Mesenchymal stem cell (in vitro differentiated cells and primary cell): ENCODE measurements at places on chromosomes 5 and 9.

DNA sequence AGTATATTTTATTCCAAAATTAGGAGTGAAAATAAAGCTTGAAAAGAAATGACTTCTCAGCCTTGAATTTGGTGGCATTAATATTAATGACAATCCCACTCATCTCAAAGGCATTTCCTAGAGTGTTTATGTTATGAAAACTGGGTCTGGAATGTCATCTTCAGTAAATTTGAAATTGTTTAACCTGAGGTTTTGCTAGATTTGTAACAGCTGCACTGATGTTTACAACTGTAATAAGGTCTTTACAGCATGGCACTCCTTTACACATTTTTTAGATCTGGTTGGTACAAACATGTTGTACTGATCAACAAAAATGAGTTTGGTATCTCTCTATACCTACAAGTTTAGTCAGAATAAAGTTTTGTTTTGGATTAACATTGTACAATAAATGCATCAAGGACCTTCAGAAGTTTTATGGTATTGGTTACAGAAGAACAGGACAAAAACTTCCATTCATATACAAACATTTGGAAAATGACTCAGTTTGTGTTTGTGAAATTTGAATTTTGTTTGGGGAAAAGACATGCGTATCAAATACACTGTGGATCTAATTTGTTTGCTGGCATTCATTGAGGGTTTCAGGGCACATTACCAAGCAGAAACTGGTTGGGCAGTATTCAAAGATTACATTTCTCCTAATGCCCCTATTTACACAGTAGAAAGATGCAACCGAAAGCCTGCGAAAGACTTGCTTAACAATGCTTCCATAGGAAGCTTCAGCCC is 11.6 kb downstream of the FANCC start:
- H3K36me3 ChIP-seq, result no peaks in the 10 kb centered on the region
- H3K4me3 ChIP-seq, result no peak overlapping the region
- no peak for DNase-seq
- peaks cover 6% of the 10 kb centered on the region for H3K4me1 ChIP-seq
- no peak overlapping the region for H3K27ac ChIP-seq

- no peaks in the 10 kb centered on the region for H3K36me3 ChIP-seq
- no peak overlapping the region for H3K27ac ChIP-seq
- no peaks in the 10 kb centered on the region for H3K27me3 ChIP-seq
- DNase-seq, result peak; percentile 28
- no peaks in the 10 kb centered on the region for H3K4me1 ChIP-seq
- no peak overlapping the region for H3K4me3 ChIP-seq
Observed at GRCh38 chr5:88251048-88251711, 17.5 kb downstream of the TMEM161B start.

DNA sequence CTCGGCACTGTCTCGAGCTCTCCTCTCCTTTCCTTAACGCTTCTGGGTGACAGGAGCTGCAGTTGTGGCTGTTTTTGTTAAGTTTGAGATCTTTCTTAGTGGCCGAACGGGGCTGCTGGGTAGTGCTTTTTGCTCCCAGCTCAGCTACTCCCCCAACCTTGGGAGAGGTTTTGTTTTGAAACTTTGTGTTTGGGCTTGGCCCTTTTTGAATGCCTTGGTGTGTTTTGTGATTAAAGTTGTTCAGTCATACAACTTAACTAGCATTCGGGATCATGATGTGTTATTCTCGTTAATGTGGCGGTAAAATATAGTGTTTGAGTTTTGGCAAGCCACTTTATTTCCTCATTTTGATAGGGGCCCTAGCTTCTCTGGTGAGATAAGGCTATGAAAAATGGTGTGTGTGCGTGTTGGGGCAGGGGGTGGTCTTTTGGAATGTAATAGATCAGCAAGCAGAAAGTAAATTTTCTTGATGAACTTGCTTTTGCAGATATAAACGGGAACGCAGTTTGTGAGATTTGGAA is 1.1 kb downstream of the KDM3B start:
- peak overlapping the region; percentile 88 for H3K4me3 ChIP-seq
- no peak for DNase-seq
- peaks cover 1% of the 10 kb centered on the region for H3K4me1 ChIP-seq
- peak overlapping the region; percentile 75 for H3K27ac ChIP-seq

- H3K36me3 ChIP-seq, result no peaks in the 10 kb centered on the region
- H3K27ac ChIP-seq, result peak overlapping the region; percentile 46
- no peaks in the 10 kb centered on the region for H3K27me3 ChIP-seq
- peaks cover 14% of the 10 kb centered on the region for H3K4me1 ChIP-seq
Observed at GRCh38 chr5:126503602-126504104, 80.4 kb downstream of the GRAMD2B start.

GRCh38 chr5:122400938-122401337 is 88.9 kb downstream of the SNCAIP start:
- DNase-seq, result no peak
- no peaks in the 10 kb centered on the region for H3K27me3 ChIP-seq
- no peak overlapping the region for H3K4me3 ChIP-seq
- no peak overlapping the region for H3K27ac ChIP-seq
- no peaks in the 10 kb centered on the region for H3K4me1 ChIP-seq

- H3K4me1 ChIP-seq, result peaks cover 14% of the 10 kb centered on the region
- no peak overlapping the region for H3K27ac ChIP-seq
- no peak overlapping the region for H3K4me3 ChIP-seq
- no peak for DNase-seq
Observed at GRCh38 chr9:34556949-34557348, 32.6 kb downstream of the CNTFR start.

GRCh38 chr5:57956636-57957035 is 474.0 kb upstream of the ACTBL2 start:
- DNase-seq, result no peak
- H3K36me3 ChIP-seq, result no peaks in the 10 kb centered on the region
- no peaks in the 10 kb centered on the region for H3K4me1 ChIP-seq
- H3K27ac ChIP-seq, result no peak overlapping the region
- no peaks in the 10 kb centered on the region for H3K27me3 ChIP-seq

- no peaks in the 10 kb centered on the region for H3K27me3 ChIP-seq
- H3K36me3 ChIP-seq, result no peaks in the 10 kb centered on the region
- H3K27ac ChIP-seq, result no peak overlapping the region
- no peak overlapping the region for H3K4me3 ChIP-seq
- DNase-seq, result no peak
Observed at GRCh38 chr5:7802855-7803254, 48.1 kb downstream of the CFAP90 start.

GRCh38 chr5:83524345-83524744 is 52.8 kb downstream of the VCAN start:
- no peaks in the 10 kb centered on the region for H3K27me3 ChIP-seq
- no peak overlapping the region for H3K27ac ChIP-seq
- no peak overlapping the region for H3K4me3 ChIP-seq
- peaks cover 2% of the 10 kb centered on the region for H3K4me1 ChIP-seq

- peaks cover 6% of the 10 kb centered on the region for H3K4me1 ChIP-seq
- no peaks in the 10 kb centered on the region for H3K36me3 ChIP-seq
- no peak overlapping the region for H3K4me3 ChIP-seq
- DNase-seq, result no peak
Observed at GRCh38 chr5:6698696-6699095, 14.5 kb upstream of the TENT4A start.

DNA sequence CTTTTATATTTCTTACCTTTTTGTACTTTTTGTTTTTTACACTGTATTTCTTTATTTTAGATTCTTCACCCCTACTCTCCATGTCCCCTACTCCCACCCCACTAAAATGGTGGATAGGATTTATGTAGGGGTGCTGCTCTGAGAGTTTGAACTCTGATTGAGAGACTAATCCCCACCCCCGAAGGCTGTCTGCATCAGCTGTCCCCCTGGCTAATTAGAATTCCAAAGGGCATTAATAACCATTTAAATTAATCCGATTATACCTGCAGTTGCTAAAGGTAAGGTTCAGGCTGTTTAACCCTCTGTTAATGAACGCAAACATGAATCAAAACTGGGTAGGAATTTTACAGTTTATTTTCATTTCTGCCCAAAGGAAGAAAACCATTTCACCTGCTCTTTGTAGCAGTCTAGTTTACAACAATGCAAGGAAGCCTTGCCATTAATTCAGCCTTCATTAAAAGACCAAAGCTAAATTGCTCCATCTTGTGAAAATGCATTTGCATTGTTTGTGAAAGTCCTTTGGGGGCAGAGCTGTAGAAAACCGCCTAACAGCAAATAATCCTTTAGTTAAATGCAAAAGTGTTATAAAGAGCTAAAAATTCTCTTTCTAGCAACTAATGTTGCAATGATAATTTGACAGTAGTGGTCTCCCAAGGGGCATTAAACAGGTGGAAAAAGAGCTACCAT is 71.2 kb downstream of the ZCCHC7 start:
- no peaks in the 10 kb centered on the region for H3K27me3 ChIP-seq
- H3K4me1 ChIP-seq, result peaks cover 3% of the 10 kb centered on the region
- DNase-seq, result no peak

- DNase-seq, result no peak
- H3K4me3 ChIP-seq, result no peak overlapping the region
- H3K4me1 ChIP-seq, result peaks cover 7% of the 10 kb centered on the region
- no peaks in the 10 kb centered on the region for H3K36me3 ChIP-seq
- no peak overlapping the region for H3K27ac ChIP-seq
- H3K27me3 ChIP-seq, result peaks cover 88% of the 10 kb centered on the region
Observed at GRCh38 chr5:135468541-135468940, 16.4 kb upstream of the TIFAB start.

GRCh38 chr9:70466976-70467561 is 52.6 kb upstream of the KLF9 start:
- no peak overlapping the region for H3K27ac ChIP-seq
- no peaks in the 10 kb centered on the region for H3K27me3 ChIP-seq
- H3K36me3 ChIP-seq, result no peaks in the 10 kb centered on the region
- no peak overlapping the region for H3K4me3 ChIP-seq
- H3K4me1 ChIP-seq, result peaks cover 1% of the 10 kb centered on the region
- peak; percentile 79 for DNase-seq

DNA sequence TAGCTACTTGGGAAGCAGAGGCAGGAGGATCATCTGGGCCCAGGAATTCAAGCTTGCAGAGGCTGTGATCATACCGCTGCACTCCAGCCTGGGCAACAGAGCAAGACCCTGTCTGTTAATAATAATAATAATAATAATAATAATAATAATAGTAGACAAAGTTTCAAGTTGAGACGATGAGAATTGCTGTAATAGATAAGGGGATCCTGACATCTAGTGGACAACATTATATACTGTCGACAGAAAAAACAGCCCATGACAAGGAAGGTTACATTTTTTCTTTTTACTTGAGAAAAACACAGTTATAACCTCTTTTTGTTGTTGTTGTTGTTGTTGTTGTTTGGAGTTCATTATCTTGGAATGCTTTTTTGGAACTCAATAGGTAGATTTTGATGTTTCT is 35.3 kb downstream of the NDFIP1 start:
- no peaks in the 10 kb centered on the region for H3K27me3 ChIP-seq
- no peak overlapping the region for H3K27ac ChIP-seq
- peaks cover 84% of the 10 kb centered on the region for H3K36me3 ChIP-seq
- H3K4me1 ChIP-seq, result no peaks in the 10 kb centered on the region

DNA sequence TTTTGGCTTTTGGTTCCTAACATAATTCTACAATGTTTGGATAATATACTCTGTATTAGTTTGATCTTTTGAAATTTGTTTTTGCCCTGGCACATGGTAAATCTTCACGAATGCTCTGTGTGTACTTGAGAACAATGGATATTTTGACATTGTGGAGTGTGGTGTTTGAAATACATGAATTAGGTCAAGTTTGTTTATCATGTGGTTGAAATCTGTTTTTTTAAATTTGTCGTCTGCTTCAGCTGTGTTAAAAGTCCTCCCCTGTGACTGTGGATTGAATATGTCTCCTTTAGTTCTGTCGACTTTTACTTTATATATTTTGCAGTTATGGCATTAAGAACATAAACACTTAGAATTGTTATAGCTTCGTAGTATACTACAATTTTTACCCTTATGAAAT is 60.3 kb downstream of the DUSP1 start:
- H3K36me3 ChIP-seq, result no peaks in the 10 kb centered on the region
- H3K27me3 ChIP-seq, result peaks cover 4% of the 10 kb centered on the region
- H3K4me3 ChIP-seq, result no peak overlapping the region
- no peak overlapping the region for H3K27ac ChIP-seq
- H3K4me1 ChIP-seq, result peaks cover 19% of the 10 kb centered on the region
- no peak for DNase-seq

GRCh38 chr9:91900055-91900796 is 49.8 kb downstream of the ROR2 start:
- DNase-seq, result peak; percentile 36
- H3K27ac ChIP-seq, result peak overlapping the region; percentile 19
- H3K36me3 ChIP-seq, result no peaks in the 10 kb centered on the region
- H3K4me3 ChIP-seq, result peak overlapping the region; percentile 16
- H3K27me3 ChIP-seq, result no peaks in the 10 kb centered on the region
- H3K4me1 ChIP-seq, result peaks cover 57% of the 10 kb centered on the region

- no peaks in the 10 kb centered on the region for H3K4me1 ChIP-seq
- H3K36me3 ChIP-seq, result no peaks in the 10 kb centered on the region
- H3K27ac ChIP-seq, result no peak overlapping the region
- peaks cover 5% of the 10 kb centered on the region for H3K27me3 ChIP-seq
Observed at GRCh38 chr5:116044073-116044472, 11.8 kb downstream of the ARL14EPL start.

- H3K27ac ChIP-seq, result no peak overlapping the region
- no peaks in the 10 kb centered on the region for H3K36me3 ChIP-seq
- DNase-seq, result peak; percentile 8
- no peaks in the 10 kb centered on the region for H3K27me3 ChIP-seq
- H3K4me3 ChIP-seq, result no peak overlapping the region
- no peaks in the 10 kb centered on the region for H3K4me1 ChIP-seq
Observed at GRCh38 chr9:4430432-4431261, 59.6 kb upstream of the SLC1A1 start.

DNA sequence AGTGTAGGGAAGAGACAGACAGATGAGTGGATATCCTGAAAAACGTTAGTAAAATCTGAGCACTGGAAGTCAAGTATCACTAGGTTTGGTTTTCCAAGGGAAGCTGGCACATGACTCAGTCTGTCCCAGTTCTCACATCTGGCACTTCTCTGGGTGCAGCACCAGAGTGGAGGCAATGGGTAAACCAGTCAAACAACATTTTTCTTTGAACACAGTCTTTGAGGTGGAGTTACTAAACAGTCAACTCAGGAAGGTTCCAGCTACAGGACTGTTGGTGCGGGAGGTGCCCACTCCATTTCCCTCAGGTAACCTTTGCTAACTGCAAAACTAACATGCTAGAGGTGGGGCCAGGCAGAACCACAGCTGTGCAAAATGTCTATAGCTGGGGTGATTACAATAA is 301.4 kb upstream of the RFX3 start:
- H3K27ac ChIP-seq, result no peak overlapping the region
- peaks cover 21% of the 10 kb centered on the region for H3K36me3 ChIP-seq
- H3K27me3 ChIP-seq, result no peaks in the 10 kb centered on the region
- peaks cover 5% of the 10 kb centered on the region for H3K4me1 ChIP-seq

GRCh38 chr5:172640822-172641358 is at the start of gene NEURL1B:
TSS of gene NEURL1B (plus strand) at chr5:172641263. CDS start at chr5:172641407, 144 bp downstream.
- H3K27ac ChIP-seq, result no peak within 1 kb of the TSS
- H3K27me3 ChIP-seq, result peaks cover 71% of the 10 kb centered on the region
- no peaks in the 10 kb centered on the region for H3K36me3 ChIP-seq
- DNase-seq, result peak; percentile 69
- H3K4me1 ChIP-seq, result peaks cover 7% of the 10 kb centered on the region

- H3K27me3 ChIP-seq, result no peaks in the 10 kb centered on the region
- no peak overlapping the region for H3K4me3 ChIP-seq
- H3K36me3 ChIP-seq, result no peaks in the 10 kb centered on the region
- H3K4me1 ChIP-seq, result no peaks in the 10 kb centered on the region
- no peak overlapping the region for H3K27ac ChIP-seq
Observed at GRCh38 chr5:57772512-57772911, 289.9 kb upstream of the ACTBL2 start.
